Hindlimb muscle (tissue), 1 donor: ENCODE measurements at places on chromosomes 12 and 14. TPM values are rescaled to one million over a fixed set of nuclear protein-coding genes. Genes with fewer than 3 reads are reported as not detected.

DNA sequence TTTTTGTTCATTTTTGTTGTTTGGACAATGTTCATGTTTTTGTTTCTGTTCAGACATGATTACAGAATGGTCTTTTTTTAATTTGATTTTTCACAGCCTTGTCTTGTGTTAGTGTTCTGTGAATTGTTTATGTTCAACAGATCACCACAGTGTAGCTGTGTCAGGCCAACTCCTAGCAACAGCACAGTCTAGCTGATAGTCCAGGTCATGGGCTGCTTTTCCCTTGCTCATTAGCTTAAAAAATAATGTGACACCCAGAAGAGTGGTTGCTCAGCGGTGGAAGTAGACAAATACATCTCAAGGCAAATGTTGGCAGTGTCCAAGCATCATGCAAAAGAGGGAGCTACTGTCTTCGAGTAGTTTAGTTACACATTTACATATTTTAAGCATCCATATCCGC, 22.4 kb downstream of the WBP11 start:
- DNase-seq: no peak

KCNK10 gene
- polyA plus RNA-seq: 0.04 TPM

DNA sequence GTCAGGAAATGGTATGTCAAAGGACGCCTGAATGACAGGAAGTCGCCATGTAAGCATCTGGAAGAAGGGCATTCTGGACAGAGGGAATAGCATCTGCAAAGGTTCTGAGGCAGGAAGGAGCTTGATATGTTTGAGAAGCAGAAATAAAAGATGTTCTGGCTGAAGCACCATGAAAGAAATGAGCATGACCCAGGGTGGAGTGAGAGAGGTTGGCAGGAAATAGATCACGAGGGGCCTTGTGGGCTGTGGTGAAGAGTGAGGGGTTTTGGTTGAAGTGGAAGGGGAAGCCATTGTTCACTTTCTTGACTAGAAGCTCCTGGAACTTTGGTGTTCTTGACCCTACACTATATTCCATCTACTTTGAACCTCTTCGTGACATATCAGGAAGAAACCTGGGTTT, 99.4 kb upstream of the PARP11 start:
- DNase-seq: no peak

- DNase-seq: no peak
Observed at GRCh38 chr14:86790408-86791364, 1202.3 kb downstream of the GALC start.

DNA sequence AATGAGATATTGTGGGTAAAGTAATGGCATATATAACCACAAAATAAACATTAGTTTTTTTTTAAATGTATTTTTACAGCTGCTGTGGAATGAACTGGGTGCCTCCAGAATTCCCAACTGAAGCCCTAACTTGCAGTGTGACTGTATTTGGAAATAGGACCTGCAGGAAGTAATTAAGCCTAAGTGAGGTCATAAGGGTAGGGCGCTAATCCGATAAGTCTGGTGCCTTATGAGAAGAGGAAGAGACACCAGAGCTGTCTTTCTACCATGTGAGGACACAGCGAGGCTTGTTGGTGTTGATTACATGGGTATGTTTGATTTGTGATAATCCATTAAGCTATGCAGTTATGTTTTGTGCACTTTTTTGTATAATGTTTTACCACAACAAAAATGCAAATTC, 136.8 kb downstream of the TPH2 start:
- no peak for DNase-seq

TSPAN19 gene
- not detected for polyA plus RNA-seq

AKAP6 gene
- polyA plus RNA-seq: 67.7 TPM

- DNase-seq: no peak
Observed at GRCh38 chr12:56873382-56873781, 60.8 kb downstream of the SDR9C7 start.

KIF26A gene
- 11.7 TPM for polyA plus RNA-seq

DNA sequence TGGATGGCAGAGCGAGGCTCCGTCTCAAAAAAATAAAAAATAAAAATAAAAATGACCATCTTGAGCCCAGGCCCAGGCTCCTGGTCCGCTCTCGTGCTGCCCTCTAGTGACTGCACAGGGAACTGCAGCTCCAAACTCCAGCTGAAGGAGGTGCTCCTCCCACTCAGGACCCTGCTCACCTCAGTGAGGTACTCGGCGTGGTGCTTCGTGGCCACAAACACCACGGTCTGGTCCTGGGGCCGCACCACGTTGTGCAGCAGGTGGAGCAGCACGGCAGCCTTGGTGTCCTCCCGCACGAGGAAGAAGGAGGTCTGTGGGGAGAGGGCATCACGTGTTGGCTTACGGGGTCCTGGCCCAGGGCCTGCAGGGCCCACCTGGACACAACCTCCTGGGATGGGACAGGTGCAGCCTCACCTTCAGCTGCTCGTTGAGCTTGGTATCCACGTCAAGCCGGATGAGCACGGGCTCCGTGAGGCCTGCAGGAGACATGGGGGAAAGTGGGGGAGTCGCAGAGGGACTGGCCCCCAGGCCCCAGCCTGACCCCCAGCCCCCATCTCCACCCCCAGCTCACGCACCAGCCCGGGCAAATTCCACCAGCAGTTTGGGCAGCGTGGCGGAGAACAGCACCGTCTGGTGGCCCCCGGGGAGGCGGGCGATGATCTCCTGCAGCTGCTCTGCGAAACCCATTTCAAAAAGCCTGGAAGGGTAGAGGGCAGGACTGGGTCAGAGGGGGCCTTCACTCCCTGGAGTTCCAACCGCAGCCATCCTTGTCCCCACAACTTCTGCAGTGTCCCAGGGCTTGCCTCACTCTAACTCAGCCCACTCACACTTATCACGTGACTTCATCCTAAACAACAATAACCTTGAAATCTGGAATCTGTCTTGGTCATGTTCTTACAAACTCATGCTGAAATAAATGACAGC, 10.6 kb downstream of the DDX54 start:
- peak; percentile 65 for DNase-seq

DNA sequence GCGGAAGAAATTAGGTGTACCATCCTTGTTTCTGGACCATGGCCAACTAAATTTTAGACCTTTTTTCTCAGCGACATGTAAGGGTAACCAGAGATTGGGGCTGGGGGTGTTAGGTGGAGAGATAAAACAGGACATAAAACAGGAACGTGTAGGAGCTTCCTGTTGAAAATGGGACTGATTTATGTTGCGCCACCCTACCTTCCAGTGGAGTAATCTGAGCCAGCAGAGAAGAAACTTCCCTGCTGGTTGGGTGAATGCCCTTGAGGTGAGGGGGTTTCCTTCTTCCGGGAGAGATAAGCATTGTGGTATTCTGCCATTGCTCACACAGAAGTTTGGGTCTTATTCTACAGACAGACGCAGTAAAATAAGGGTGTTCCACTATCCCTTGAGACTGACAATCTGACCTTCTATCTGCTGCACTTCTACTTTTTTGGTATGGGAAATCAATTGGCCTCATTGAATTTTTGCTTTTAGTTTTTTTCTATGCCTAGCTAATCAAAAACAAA, 417.6 kb downstream of the PCNX1 start:
- DNase-seq: no peak

DNA sequence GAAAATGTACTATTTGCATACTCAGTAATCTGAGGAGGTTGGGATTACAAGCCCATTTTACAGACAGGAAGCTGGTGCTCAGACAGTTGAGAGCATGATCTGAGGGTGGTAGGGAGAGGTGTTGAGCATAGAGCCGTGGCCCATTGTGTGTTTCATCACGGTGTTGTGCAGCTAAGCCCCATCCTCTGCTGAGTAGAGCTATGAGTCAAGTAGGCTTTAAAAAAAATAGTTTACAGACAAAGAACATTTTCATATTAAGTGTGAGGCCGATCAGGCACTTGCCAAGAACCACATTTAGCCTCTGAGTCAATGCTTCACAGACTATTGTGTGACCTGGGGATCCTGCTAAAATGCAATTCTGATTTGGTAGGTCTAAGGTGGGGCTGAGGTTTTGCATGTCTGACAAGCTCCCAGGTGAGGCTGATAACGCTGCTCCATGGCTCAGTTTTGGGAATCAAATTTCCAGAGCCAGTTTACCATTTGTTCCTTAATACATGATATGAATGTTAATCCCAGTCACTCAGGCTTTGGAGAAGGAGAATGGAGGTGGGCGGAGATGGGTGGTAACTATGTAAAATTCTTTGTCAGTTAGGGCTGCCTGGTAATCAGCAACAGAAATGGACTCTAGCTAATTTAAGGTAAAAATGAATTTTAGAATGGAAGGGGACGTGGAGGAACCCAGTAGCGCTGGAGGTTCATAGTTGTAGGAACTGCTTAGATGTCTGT, 22.2 kb downstream of the ZNF664 start:
- DNase-seq: no peak

- DNase-seq: no peak
Observed at GRCh38 chr12:95279856-95280255, 62.2 kb downstream of the VEZT start.

DNA sequence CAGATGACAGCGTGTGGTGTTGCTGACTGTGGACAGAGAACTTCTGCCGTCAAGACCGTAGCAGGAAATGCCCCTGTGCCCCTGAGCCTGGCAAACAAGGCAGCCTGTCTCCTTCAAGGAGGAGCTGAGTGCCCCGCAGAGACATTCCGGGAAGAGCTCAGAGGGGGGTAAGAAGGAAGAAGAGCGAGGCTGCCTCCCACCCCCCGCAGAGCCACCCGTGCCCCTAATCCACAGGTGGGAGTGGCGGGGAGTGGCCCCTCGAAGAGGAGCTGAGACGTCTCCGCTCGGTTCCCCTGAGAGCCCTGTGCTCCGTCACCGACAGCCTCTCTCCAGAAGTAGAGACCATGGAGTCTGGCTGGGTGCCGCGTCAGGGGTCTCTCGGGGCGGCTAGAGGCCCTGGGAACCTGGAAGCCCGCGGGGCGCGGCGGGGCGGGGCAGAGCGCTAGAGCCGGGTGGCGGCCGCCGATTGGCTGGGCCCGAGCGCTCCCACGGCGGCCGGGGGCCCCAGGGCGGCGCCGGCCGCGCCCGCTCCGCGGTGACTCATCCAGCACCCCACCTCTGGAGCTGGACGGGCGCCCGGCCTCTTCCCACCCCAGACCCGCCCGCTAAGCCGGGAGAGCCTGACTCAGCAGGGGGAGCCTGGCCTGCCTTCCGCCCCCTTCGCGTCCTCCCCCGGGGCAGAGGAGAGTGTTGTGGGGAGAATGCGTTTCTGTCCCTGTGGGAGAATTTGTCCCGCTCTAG, 25.2 kb upstream of the KRT78 start:
- peak; percentile 73 for DNase-seq

GRCh38 chr12:106436164-106436563, 78.6 kb downstream of the POLR3B start:
- no peak for DNase-seq

GRCh38 chr12:4303750-4304149, 17.3 kb upstream of the TIGAR start:
- no peak for DNase-seq
